Esophagus muscularis mucosa (tissue), 4 donors: ENCODE measurements at places on chromosomes 1 and 21.

- no peak for DNase-seq
Observed at GRCh38 chr1:244280201-244280600, 171.5 kb downstream of the ADSS2 start.

DNA sequence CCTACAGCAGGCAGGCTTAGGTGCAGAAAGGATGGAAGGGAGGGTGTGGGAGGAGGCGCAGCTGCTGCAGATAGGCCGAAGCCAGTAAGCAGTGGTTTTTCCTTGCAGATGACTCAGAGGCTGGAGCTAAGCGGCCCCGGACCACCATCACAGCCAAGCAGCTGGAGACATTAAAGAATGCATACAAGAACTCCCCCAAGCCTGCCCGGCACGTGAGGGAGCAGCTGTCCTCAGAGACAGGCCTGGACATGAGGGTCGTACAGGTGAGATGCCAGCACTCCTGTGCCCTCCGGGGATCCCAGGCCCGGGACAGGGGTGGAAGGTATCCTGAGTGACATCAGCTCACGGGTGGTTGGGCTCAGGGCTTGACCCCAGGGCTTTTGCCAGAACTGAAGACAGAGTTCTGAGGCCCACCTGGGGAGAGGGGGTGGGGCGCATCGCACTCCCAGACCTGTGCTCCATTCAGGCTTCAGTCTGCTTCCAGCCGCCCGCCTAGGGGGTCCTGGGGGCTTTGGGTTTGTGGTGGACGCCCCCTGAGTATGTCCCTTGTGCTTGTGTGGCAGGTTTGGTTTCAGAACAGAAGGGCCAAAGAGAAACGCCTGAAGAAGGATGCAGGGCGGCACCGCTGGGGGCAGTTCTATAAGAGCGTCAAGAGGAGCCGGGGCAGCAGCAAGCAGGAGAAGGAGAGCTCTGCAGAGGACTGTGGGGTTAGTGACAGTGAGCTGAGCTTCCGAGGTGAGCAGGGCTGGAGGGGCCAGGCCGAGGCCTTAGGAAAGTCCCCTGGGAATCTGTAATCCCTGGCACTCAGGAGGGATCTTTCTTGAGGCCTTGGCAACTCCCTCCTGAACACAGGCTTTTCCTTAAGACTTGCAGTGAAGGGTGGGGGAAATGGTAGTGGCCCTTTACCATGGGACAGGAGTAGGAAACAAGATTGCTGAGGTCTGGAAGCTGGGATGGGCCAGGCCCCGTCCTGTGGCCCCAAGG is 41.5 kb downstream of the LHX4 start:
- no peak for DNase-seq

- no peak for DNase-seq
Observed at GRCh38 chr1:125087247-125087646, 3902.5 kb downstream of the SRGAP2C start.

DNA sequence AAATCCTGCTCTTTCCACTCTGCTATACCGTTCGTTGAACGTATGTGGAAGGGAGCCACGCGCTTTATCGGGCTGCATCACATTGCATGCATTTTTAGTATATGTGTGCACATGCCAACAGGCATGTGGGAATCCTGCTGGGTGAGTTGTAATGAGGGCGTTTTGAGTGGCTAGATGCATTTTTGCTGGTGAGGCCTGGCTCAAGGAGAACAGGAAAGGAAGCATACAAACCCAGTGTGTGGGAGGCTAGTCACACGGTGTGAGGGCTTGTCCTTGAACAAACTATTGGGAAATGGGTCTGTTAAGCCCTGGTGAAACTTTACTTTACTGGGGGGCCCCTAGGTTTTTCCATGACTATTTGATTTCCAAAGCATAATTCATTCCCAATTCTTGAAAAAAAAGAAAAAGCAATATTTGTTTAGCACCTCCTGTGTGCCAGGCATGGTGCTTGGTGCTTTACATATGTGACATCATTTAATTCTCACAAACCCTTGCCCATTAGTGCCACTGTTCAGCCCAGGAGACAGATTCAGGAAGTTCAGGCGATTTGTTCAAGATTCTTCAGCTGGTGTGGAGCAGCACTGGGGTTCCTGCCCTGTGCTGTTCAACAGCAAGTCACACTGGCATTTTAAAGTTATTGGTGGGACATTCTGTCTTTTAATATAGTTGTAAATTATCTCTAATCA is 25.6 kb upstream of the JUN start:
- no peak for DNase-seq

GRCh38 chr1:107057197-107058133 is 991 bp downstream of the PRMT6 start:
- DNase-seq: no peak

- no peak for DNase-seq
Observed at GRCh38 chr1:221806984-221807383, 65.1 kb upstream of the DUSP10 start.

- no peak for DNase-seq
Observed at GRCh38 chr1:47996406-47997226, 569 bp downstream of the TRABD2B start.

DNA sequence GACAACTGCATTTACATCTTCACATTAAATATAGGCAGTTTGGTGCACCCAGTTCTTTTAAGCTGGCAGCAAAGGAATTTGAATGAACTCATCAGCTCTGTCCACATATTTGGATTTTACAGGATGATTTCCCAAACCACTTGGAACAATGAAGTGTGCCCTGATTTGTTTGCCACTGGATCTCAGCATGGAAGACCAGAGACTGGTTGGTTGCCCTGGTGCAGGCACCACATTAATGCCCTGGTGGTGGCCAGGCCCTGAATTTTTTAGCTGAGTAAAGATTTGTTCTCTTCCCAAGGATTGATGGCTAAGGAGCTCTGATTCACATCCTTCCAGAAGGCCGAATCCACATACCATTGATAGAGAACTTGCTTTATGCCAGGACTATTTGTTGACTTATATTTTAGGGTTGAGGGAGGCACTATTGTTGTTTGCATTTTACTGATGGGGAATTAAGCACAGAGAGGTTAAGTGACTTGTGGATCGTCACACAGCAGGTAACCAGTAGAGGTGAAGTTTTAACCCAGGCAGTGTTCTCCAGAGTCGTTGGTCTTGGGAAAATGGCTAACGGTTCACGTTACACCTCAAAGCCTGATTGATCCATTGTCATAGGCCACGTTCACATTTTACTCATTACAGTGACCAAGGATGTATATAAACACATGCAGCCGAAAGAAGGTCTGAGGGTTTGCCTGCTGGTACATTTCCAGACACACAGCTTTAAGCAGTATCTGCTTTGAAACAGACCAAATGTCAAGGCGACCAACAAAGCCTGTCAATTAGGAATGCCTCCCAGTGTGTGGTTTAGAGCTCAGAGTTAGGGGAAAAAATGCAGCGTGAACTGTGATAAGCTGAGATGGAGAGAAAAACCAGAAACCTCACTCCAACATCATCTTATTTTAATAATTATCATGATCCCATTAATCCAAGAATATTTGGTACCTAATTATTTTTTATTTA is 50.7 kb downstream of the KAZN start:
- no peak for DNase-seq

- DNase-seq: no peak
Observed at GRCh38 chr1:57494530-57495079, 70.7 kb upstream of the DAB1 start.

DNA sequence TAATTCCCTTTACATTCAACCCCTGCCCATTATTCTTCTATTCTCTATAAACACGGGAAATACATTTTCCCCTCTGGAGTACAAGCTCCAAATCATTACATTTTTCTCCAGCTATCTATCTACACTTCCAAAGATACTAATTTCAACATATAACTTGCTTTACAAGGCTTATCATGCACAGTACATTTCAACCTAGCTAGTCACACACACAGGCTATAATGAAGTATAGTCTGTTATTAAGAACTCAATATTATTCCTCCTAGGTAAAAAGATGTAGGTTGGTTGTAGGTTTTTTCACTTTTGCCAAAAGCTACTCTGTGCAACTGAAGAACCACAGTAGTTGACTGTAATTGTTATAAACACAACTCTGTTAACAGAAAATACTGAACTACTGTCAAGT is 8.1 kb downstream of the ZNF281 start:
- no peak for DNase-seq

GRCh38 chr21:41970751-41971653 is 17.2 kb upstream of the C2CD2 start:
- peak; percentile 77 for DNase-seq

GRCh38 chr1:40575336-40575735 is 43.9 kb downstream of the ZNF684 start:
- no peak for DNase-seq

- no peak for DNase-seq
Observed at GRCh38 chr1:118297521-118297920, 112.5 kb upstream of the SPAG17 start.

DNA sequence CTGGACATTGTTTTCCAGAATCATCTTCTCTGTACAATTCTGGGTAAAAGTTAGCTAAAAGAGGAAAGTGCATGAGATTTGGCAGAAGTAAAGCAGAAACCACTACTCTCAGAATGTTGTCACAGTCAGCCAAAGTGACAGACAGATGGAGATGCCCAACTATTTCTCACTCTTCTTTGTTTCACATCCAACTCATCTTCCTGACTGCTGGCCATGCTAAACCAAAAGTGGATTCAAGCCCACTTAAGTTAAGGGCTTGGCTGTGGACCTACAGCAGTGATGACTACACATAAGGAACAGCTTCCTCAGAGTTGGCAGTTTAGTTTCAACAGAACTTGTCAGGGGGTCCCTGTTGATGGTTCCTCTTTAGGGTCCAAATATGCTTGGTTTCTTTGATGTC is 730.2 kb downstream of the LRRIQ3 start:
- DNase-seq: no peak

GRCh38 chr1:55131218-55131617 is 83.9 kb downstream of the USP24 start:
- no peak for DNase-seq

- no peak for DNase-seq
Observed at GRCh38 chr1:98256700-98257099, 335.9 kb upstream of the DPYD start.

DNA sequence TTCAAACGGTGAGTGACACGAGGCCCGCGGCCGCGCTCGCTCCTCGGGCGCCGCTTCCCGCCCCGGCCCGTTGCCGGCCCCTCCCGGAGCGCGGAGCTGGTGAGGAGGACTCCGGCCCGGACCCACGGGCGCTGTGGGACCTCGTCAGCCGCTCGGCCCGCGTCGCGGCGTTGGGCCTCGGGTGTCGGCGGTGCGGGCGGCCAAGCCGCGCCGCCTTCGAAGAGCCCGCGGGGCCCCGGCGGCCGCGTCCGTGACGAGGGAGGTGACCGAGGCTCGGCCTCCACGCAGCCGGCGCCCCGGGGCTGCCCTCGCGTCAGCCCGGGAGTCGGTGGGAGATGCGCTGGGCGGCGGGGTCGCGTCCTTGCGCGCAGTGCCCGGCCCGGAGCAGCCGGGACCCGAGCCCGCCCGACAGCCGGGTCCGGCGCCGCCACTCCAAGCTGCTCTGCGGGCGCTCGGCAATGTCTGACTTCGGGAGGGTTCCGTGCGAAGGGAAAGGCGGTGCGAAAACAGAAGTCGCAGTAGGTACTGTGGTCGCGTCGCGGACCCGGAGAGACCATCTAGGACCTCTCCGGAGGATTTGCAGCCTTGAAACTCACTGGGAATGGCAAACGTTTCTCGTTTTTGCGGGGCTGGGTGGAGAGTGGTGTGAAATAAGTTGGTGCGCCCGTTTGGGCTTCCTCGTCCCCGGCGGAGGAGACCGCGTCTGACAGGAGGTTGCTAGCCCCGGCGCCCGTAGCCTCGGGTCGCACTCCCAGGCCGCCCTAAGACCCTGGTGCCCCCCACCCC is 829 bp downstream of the SPEN start:
- no peak for DNase-seq

DNA sequence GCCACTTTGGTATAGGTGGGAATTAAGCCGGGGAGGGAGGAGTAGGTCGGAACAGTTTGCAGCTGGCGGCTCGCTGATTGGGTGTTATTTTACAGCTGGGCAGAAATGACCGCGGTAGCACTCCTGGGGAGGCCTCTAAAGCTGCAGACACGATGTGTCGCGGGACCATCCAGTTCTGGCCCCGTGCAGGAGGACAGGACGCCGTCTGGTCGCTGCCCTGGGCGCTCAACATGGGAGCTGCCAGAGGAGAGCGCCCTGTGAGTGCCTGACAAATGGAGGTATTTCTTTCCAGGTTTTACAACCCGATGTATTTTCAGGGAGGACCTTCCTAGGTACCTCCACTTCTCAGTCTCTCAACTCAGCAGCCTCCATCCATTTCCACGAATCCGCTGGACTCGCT is 46.2 kb downstream of the CDC7 start:
- no peak for DNase-seq

GRCh38 chr21:25329227-25329825 is 278.0 kb downstream of the MRPL39 start:
- DNase-seq: no peak

DNA sequence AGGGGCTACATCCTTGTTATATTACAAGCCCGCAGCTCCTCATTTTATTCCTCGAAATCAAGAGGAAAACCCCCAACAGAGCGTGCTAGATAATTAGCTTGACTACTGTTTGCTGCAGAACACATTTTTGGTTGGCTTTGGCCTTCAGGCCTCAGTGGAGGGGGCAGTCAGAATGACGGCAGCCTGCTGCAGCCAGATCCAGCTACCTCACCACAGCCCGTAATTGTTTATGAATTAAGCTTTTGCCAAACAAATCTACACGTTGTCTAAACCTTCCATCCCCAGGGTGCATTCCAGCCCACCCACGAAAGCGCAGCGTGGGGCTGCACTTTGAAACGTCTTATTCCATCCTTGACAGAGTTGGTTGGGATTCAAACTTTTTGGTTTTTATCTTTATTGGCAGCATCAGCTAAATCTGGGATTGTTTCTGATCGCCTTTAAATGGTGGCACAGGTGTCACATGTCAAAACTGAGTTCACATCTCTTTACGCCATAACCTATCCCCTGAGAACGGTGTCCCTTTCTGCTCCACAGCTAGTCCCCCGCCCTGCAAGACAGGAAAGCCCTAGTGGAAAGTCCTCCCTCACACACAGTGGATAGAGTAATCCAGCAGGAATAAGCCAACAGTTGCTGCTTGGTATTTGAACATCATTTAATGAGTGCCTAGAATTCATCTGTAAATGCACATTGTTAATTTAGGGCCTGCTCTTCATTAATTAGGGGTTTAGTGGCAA is 195.5 kb downstream of the LMO4 start:
- no peak for DNase-seq

GRCh38 chr1:175689396-175689795 is 54.0 kb downstream of the TNR start:
- DNase-seq: no peak

GRCh38 chr1:45331436-45332345 is 5.0 kb downstream of the HPDL start:
- DNase-seq: no peak

- no peak for DNase-seq
Observed at GRCh38 chr1:156153362-156153761, at the start of gene SEMA4A. Gene SEMA4A (plus strand): TSS chr1:156153585. CDS start chr1:156154579, 994 bp downstream.

DNA sequence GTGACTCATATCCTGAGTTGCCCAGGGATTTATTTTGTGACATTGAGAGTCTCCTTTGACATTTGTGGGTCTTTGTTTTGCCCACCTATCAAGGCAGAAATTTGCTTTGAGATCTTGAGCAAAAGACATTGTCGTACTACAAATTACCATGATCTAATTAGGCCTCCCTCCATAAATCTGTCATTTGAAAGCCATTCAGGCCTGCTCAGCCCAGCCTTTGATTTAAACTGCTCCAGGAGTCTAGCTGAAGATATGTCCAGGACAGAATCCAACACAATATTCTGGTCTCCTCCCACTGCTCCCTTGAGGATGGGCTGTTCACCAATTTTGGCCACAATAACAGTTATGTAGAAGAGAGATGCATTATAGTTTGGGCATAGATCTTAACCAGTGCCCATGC is 86.7 kb downstream of the PROX1 start:
- no peak for DNase-seq

- no peak for DNase-seq
Observed at GRCh38 chr1:83762039-83762365, 236.9 kb downstream of the TTLL7 start.
